ENCODE measurements at places on chromosomes 6 and 20.

GRCh38 chr6:12090714-12091113 is 78.6 kb downstream of the HIVEP1 start:
- no peak for DNase-seq

GRCh38 chr6:34248198-34248726 is 544 bp downstream of the SMIM29 start:
- no peak for DNase-seq

- DNase-seq, result no peak
These were observed 297.4 kb downstream of the THBS2 start for GRCh38 chr6:168956141-168956838.

DNA sequence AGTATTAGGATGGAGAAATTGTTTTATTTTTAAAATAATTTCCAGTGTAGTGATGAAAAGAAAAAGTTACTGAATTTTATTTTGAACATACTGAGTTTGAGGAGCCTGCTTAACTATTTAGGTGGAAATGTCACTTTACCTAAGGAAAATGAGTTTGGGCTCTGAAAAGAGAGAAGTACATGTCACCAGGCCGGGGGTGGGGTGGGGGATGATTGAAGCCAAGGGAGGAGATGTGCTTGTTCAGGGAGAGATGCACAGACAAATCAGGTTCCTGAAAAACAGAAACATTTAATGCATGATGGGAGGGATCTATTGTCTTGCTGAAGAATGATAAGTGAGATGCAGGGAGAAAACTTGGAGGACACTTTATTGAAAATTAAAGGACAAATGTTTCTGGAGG is 71.3 kb downstream of the PLCB1 start:
- DNase-seq, result no peak

- peak; percentile 94 for DNase-seq
These were observed 908.0 kb downstream of the QKI start for GRCh38 chr6:164322533-164322932.

DNA sequence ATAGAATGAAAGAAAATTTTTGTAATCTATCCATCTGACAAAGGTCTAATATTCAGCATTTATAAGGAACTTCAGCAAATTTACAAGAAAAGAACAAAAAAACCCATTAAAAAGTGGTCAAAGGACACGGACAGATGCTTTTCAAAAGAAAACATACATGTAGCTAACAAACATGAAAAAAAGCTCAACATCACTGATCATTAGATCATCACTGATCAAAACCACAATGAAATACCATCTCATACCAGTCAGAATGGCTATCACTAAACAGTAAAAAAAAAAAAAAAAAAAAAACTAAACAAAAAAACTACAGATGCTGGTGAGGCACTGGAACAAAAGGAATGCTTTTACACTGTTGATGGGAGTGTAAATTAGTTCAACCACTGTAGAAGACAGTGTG is 837.1 kb downstream of the EPHA7 start:
- no peak for DNase-seq
